Memory B cell (primary cell): ENCODE measurements at places on chromosomes 2 and 18.

- DNase-seq = no peak
Observed at GRCh38 chr2:88770016-88770415, 78.5 kb downstream of the RPIA start.

GRCh38 chr2:197801033-197801432, 3.4 kb upstream of the PLCL1 start:
- DNase-seq = no peak

DNA sequence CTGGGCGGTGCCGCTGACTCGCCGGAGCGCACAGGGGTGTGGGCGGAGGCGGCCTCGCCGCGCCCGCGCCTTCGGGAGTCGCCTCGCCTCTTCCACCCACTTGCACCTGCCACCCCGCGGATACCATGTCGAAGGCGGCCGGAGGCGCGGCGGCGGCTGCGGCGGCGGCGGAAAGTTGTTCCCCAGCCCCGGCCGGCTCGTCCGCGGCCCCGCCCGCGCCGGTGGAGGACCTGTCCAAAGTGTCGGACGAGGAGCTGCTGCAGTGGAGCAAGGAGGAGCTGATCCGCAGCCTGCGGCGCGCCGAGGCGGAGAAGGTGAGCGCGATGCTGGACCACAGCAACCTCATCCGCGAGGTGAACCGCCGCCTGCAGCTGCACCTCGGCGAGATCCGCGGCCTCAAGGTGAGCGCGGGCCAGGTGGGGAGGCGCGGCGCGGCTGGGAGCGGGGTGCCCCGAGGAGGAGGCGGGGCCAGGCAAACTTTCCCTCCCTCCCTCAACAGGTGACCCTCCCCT, 766 bp downstream of the CCDC85A start:
- peak; percentile 19 for DNase-seq

- no peak for DNase-seq
Observed at GRCh38 chr2:239017491-239018098, 169.7 kb downstream of the TWIST2 start.

DNA sequence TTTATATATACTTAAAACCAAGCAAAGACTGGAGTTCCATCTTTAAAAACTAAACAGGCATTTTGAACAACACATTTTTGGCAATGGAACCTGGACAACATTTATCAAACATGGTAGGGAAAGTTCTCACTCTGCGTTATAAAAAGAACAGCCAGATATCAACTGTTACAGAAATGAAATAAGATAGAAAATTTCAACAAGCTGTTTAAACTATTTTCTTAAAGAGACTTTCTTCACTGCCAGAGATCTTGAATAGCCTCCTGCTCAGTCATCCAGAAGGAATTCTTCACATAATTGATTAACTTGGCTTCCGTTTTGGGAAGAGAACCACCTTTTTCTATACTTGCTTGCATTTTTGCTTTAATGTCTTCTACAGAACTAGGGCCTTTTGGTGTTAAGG, 166.0 kb upstream of the PIK3C3 start:
- DNase-seq = no peak

DNA sequence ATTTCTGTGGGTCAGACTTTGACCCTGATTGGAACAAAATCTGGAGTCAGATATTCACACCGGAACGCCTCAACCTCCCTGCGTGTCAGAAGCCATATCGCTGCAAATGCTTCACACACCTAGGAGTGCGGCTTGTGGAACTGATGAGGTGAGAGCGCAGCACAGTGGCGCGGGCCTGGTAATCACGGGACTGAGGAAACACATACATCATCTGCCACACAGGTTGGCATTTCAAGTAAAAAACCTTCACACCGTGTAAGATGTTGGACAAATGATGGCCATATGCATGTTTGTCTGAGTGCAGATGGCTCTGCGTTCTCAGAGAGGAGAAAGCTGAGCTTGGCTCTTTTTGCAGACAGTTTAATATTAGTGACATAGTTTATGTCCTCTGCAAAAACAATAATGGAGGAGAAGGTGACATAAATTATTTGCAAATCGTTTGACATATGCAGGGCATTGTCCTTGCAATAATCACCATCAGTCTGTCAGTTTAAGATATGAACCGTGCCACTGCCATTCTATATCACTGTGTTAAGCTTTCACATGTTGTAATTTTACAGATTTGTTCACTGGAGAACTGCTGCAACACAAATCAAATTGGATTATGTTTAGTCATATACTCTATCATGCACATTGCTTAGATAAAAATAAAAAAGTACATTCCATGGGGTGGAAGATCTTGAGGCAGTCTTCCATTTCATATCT, 101.4 kb downstream of the MTX2 start:
- no peak for DNase-seq

DNA sequence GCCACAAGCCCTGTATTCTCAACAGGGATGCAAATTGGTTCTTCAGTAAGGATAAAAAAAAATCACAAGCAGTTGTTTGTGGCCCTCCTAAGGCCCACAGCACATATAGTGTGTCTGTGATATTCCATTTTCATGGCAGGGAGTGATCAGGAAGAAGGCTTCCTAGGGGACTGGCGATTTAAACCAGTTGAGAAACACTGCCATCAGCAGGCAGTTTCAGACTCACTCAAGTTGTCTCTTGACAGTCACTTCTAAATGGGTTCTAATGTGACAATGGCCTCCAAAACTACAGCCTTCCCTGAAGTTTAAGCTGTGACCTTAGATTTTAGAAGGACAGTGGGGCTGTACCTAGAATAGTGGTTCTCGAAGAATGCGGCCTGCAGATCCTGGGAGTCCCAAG, 6.0 kb downstream of the CIAO1 start:
- DNase-seq = no peak

GRCh38 chr2:176813621-176814049, 399.0 kb upstream of the HNRNPA3 start:
- DNase-seq = no peak

GRCh38 chr2:96934182-96934495, 52.2 kb downstream of the FAM178B start:
- no peak for DNase-seq

DNA sequence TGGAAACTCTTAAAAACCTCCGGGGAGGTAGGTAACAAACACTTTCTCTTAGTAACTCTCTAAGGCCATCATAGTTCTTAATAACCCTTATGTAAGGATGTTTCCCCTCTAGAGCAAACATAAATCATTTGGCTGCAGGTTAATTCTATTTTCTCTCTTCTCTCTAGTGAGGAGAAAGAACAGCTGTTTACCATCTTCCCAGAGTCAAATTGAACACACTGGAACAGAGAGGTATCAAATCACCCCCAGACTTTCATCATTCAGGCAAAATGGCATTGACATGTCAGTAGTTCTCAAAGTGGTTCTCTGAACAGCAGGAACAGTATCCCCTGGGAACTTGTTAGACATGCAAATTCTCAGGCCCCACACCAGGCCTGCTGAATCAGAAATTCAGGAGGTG, 240.7 kb downstream of the MEIS1 start:
- no peak for DNase-seq

- no peak for DNase-seq
Observed at GRCh38 chr2:8437949-8438400, 243.9 kb upstream of the ID2 start.

GRCh38 chr18:13410471-13410870, 191.9 kb downstream of the LDLRAD4 start:
- DNase-seq = no peak

- DNase-seq = no peak
Observed at GRCh38 chr2:149004836-149005235, 33.7 kb upstream of the LYPD6B start.

- DNase-seq = no peak
Observed at GRCh38 chr2:211477537-211478275, 921.3 kb downstream of the CPS1 start.

DNA sequence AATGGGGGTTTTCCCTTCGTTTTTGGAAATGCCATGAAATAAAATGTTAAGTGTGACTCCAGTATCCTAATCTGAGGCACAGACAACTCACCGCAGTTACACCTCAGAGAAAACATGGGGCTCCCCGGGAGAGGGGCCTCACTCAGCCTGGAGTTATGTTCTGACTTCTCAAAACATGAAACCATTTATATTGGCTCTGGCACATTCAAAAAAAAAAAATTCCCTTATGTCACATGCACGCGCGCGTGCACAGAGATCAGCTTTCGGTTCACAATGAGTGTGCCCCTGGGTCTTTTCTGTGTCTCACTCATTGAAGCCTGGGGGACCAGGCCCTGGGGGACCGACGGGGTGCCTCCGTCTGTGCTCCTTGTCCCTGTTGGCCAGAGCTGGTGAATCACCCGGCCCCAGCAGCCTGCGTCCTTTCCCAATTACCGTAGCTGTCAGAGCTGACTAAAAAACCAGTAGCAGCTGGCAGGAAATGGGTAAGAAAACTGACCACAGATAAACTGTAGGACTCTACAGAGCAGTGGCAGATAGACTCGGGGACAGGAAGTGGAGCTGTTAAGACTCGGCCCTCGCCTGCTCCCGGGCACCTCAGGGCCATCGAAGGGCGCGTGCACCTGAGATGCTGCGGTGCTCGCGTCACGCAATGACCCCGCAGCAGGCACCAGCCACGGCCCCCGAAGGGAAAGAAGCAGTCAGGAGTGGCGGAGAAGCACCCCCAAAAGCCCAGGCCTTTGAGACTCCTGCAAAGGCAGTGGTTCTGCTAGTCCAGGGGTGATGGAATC, 138.3 kb upstream of the ID2 start:
- DNase-seq = no peak

DNA sequence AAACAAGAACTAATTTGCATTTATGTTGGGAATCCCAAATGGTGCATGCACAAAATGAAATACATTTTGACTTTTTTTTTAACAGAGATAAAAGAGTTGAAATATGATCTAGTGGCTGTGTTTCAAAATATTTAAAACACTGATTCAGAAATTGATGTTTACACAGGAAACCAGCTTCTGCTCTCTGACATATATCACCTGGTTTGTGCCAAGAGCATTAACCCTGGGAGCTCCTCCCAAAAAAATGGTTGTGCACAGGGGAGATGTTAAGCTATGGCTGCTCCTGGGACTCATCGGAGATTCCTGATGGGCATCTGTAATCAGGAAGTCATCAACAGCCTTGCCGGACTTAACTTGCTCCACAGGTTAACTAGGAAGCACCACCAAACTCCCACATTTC, 65.2 kb upstream of the MAL start:
- no peak for DNase-seq

GRCh38 chr2:127089478-127090235, 17.3 kb downstream of the BIN1 start:
- DNase-seq = no peak

DNA sequence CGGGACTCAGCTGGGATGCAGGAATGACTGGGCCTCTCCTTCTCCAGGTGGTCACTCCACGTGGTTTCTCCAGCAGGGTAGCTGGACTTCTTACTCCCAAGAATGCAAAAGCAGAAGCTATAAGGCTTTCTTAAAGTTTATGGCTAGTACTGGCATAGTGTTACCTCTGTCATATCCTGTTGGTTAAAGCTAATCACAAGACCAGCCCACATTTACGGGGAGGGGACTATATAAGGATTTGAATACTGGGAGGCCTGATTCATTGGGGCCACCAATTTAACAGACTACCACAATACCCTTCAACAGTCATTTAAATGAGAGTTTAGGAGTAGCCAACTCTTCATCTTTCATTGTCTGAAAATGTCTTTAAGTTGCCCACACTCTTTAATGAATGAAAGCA, 94.4 kb upstream of the TSPYL6 start:
- no peak for DNase-seq

- DNase-seq = no peak
Observed at GRCh38 chr2:191386938-191387536, 141.8 kb downstream of the MYO1B start.

DNA sequence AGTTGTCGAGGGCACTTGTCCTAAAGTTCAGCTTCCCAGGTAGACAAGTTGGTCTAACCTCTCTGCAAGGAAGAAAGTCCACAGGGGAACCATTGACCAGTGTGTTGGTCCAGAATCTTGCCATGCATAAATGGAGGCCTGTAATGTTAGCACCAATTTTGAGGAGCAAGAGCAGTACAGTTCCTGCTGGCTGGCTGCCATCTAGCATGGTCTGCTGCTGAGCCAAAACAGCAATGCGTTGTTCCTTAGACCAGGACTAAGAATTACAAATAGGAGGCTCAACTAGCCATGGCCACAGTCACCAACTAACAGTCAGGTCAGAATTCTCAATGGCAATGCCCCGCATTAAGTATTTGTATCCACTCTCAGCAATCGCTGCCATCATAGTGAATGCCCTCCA, 72.8 kb upstream of the WIPF1 start:
- DNase-seq = no peak

- no peak for DNase-seq
Observed at GRCh38 chr18:22165603-22166068, 3.8 kb upstream of the GATA6 start.

- DNase-seq = no peak
Observed at GRCh38 chr2:101367508-101367907, 19.8 kb downstream of the CREG2 start.

- DNase-seq = no peak
Observed at GRCh38 chr18:33577685-33578517, at the start of gene ASXL3. ASXL3 (plus strand) TSS chr18:33578219; CDS start chr18:33578632, 413 bp downstream.

DNA sequence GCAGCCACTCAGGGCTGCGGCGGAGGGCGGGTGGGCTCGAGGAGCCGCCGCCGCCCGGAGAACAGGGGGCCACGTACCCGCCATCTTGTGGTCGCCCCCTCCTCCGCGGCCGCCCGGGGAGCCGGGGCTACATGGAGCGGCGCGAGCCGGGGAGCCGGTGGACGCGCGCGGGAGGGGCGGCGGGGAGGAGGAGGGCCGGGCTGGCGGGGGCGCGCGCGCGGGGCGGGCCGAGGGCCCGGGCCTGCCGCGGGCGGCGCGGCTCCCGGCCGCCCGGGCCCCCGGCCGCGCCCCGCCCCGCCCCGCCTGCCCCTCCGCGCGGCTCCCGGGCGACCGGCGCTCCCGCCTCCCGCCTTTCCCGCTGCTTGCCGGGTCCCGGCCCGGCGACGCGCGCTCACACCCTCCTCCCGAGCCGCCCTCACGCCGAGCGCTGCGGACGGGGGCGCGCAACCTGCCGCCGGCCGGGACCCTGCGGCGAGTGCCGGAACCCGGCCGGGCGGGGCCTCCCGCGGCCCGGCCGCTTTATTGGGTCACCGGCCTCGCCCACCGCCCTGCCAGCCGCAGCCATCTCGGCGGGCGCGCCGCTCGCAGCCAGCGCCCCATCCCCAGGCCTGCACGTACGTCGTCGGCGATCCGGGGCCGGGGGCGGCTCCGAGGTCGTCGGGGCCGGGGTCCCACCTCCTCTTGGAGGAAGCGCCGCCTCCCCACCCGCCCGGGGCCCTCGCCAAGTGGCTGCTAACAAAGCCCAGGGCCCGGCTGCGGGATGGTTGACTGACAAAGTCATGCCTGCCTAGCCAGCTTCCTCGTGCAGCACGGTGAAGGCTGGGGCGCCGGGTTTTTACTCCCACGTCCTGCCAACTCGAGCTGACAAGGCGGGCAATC, at the start of gene PPP4R1:
Gene PPP4R1, minus strand, starts transcription at position 159 of the 879 bp plus-strand sequence. Its CDS starts 75 bp downstream, at position 84.
- peak; percentile 65 for DNase-seq

DNA sequence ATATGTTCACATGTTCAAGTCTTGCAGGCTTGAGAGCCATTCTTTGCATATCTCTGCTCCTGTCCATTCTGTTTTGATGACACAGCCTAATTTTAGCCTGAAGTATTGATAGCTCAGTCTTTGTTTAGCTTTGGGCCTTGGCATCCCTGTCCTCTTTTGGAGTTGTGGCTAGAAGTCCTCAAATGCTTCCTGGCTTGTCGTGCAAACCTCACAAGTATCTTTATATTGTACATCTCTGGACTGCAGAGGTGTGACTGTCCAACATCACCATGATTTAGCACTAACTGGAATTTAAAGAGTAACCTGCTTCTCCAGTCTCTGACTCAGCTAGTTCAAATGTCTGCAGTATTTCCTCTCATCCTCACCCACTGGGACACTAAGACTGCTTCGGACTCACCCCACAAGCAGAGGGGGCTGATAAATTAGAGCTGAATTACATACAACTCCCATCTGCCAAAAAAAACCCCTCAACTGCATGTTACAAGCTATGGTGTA, 11.7 kb downstream of the PFN4 start:
- no peak for DNase-seq
